ENCODE measurements at places on chromosomes 13 and 19.

DNA sequence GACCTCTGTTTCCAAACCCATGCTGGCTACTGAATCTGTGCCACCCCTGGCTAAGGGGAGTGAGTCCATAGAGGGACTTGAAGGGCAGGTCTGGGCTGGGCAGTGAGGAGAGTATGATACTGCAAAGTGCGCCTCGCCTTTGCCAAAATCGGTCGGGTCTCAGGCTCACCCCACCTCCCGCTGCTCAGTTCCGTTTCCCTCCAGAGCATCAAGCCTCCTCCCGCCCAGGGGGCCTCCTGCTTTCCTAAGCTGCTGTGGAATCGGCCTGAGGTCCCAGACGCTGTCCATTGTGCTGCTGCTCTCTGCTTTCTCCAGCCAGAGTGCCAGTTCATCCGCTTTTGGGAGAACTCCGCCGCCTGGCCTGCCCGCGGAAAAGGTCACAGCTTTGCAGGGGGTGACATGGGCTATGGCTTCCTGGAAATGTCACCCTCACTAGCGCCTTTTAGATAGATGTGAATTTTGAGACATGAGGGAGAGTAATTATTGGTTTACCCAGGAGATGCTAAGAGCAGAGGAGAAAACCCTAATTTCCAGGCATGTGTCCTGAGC is 1418.4 kb downstream of the UQCRFS1 start:
- DNase-seq: no peak

DNA sequence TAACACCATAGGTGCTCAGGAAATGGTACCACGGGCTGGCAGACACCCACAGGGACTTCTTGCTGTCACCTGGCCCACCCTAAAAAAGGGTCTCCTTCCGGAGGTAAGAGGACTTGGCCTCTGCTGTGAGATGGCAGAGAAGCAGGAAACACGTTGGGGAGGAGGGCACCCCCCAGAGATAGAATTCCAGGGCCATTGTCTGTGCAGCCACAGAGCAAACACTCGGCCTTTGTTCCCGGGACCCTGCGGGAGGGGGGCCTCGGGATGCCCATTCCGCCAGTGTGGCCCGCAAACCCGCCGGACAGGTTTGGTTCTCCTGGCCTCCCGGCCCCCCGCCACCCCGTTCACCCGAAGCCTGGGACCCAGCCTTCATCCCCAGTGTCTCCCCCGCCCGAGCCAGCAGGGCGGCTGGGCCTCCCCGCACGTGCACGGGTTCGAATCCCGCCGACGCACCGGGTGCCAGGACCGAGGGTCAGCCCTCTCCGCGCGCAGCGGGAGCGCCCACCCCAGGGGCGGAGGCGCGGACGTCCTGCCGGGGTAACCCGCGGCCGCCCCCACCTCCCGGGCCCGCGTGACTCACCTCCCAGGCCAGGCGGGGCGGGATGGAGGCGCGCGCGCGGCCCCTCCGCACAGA is 714 bp downstream of the PLPP2 start:
- no peak for DNase-seq

GRCh38 chr13:28220166-28220565 is 81.8 kb downstream of the PAN3 start:
- no peak for DNase-seq

DNA sequence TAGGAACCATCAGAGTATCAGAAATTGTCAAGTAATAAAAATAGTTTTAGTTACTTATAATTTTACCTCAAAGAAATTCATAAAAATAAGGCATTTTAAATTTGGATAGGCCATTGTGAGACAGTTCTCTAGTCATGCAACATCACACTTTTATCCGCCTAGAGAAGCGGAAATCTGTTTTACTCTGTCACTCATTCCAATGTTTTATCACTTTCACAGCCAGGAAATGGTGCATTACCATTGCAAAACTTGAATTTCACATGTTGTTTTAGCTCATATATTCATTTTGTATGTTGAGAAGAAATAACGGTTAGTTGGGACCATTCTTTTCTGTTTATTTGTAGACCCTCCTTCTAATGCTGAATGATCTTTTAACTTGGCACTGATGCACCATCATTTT is 427.2 kb downstream of the GPC6 start:
- DNase-seq: no peak

GRCh38 chr13:20995245-20995838 is 66.0 kb downstream of the LATS2 start:
- DNase-seq: no peak

- no peak for DNase-seq
Observed at GRCh38 chr19:45297674-45298073, 25.0 kb downstream of the CKM start.

GRCh38 chr13:100662468-100663211 is 12.0 kb downstream of the TMTC4 start:
- no peak for DNase-seq

GRCh38 chr13:39484506-39485313 is 118.3 kb downstream of the LHFPL6 start:
- no peak for DNase-seq

- no peak for DNase-seq
Observed at GRCh38 chr13:64054321-64054720, 2638.7 kb upstream of the PCDH20 start.

DNA sequence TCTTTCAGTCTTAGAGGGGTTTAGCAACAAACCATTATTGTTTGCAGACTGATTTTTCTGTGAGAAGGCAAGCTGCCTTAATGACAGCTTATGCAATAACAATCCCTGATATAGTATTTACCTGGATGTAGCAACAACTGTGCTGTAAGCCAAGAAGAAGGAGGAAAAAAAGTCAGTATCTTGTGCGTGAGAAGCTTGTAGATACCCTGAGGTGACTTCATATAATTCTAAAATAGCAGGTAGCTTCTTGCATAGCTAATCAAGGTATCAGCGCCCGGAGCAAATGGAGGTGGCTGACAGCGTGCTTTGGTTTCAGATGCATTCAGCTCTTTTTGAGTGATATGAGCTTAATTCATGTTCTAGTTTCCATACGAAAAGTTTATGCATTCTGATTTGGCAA is 309.8 kb downstream of the KLF5 start:
- DNase-seq: no peak

GRCh38 chr13:79404985-79405384 is 1.1 kb downstream of the RBM26 start:
- no peak for DNase-seq

- DNase-seq: no peak
Observed at GRCh38 chr19:44002212-44002565, 568 bp upstream of the ZNF230 start.

GRCh38 chr19:14056741-14057356 is 5.0 kb downstream of the PALM3 start:
- no peak for DNase-seq

DNA sequence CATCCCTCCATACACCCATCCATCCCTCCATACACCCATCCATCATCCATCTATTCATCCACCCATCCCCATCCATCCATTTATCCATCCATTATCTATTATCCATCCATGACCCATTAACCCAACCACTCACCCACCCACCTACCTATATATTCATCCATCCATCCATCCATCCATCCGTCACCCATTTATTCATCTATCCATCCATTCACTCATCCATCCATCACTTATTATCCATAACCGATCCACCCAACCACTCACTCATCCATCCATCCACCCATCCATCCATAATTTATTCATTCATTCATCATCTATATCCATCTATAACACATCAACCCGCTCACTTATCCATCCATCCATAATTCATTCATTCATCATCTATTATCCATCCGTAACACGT is 28.7 kb upstream of the PTPRS start:
- DNase-seq: no peak

GRCh38 chr19:10260141-10260584 is 8.1 kb downstream of the MRPL4 start:
- DNase-seq: no peak

DNA sequence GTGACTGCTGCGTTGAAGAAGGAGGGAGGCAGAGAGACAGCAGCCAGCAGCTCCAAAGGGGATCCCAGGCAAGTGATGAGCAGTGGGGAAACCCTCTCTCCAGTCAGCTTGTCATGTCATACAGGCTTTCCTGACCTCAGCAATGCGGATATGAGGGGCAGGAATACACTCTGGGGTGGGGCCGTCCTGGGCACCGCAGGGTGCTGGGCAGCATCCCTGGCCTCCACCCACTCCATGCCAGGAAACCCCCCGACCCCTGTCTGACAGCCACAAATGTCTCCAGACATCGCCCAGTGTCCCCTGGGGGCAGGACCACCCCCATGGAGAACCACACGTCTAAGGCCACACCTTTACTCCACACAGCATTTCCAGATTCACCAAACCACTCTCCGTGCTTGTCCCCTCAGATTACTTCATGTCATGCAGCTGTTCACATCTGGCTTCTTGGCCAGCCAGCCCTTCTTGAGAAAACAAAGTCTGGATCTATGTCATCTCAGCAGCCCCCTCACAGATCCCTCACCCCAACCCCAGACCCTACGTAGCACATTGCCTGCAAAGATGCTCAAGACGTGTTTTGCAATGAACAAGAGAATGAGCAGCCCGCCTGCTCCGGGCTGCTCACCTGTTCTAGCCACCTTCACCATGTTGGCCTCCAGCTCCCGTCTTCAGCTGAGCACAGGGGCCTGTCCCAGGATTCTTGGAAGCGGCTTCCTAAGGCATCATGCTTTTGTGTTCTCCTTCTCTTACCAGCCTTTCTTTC is 46.5 kb downstream of the RFX2 start:
- DNase-seq: no peak

DNA sequence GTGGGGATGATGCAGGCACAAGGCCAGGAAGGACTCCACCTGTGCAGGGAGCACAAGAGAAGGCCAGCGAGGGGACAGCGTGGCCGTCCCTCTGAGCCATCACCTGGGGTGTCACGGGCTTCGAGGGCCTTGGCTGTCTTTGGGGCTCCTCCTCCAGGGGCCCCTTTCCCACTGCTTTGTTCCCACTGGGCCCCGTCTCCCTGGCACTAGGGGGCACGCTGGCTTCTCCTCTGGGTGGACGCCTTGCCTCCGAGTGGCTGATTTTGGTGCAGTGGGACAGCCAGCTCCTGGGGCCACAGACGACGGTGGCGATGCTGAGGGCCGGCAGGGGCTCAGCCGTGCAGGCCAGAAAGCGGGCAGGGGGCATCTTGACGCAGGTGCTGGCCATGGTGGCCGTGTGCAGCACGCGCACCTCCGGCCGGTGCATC is 43.2 kb upstream of the GRTP1 start:
- DNase-seq: no peak

DNA sequence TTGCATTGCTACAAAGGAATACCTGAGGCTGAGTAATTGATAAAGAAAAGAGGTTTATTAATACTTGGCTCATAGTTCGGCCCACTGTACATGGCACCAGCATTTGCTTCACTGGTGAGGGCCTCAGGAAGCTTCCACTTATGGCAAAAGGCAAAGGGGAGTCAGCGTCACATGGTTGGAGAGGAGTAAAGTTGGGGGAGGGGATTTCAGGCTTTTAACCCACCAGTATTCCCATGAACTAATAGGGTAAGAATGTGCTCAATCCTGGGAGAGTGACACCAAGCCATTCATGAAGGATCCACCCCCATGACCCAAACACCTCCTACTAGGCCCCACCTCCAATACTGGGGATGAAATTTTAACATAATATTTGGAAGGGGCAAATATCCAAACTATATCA is 82.5 kb upstream of the MYCBP2 start:
- no peak for DNase-seq

DNA sequence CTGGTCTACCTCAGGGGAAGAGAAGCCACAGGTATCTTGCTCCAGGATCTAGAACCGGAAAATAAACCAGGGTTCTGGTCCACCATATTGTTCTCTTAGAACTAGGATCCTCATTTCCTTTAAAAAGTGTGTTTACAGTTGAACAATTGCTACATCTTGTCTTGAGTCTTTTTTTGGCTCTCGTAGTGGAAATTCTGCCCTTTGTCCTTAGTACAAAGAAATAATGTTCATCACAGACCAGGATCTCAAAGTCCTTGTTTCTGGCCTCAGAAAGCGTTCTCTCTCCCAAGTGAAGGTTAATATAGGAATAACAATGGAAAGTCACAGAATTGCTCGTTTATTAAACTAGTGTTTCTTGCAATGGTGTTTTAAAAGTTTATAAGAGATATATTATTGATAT is 20.8 kb downstream of the KLF2 start:
- DNase-seq: no peak

DNA sequence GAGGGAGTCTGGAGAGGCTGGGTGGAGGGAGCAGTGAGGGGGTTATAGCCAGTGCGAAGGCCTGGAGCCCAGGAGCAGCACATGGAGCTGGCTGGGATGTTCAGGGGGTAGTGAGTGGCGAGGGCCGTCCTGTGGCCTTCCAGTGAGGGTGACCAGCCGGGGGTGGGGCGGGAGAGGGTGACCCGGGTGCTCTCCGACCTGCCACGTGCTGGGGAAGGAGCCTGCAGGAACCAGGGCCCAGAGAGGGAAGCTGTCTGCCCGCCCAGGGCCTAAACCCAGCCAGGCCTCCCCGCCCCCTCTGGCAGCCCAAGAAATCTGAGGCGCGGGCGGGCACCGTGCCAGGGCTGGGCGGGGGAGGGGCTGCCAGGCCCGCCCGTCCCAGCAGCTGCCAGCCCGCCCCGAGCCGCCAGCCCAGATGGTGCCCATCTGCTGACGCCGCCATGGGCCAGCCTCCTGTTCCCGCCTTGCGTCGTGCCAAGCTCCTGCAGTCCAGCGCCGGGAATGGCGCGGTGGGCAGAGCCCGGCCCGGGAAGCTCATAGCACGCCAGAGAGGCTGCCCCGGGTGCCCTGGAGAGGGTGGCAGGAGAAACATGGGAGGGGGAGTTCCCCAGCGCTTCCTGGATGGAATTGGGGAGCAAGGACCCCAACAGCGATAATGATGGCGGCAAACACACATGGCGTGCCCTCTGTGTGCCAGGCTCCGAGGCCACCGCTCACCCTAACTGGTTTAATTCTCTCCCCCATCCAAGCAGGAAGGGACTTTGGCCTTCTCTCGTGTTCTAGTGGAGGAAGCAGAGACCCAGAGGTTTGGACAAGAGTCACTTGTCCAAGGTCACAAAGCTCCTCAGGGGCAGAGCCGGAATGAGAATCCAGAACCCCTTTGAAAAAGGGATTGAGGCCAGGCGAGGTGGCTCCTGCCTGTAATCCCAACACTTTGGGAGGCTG is 21.5 kb downstream of the NFIC start:
- no peak for DNase-seq

GRCh38 chr19:58275564-58275963 is 3.2 kb upstream of the ZNF8 start:
- no peak for DNase-seq

DNA sequence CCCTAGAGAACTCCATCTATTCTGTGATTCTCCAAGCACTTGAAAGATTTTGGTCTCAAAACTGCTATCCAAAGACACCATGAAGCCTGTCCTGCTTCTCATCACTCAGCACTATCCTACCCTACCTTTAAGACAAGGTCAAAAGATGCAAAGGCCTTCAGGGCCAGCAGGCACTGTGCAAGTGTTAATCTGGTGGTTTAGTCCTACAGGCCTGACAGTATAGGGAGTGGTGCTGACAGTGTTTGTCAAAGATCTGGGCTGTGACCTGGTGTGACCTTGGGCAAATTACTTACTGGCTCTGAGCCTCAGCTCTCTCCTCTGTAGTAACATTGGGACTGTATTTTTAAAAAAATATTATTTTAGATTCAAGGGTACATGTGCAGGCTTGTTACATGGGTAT is 28.0 kb downstream of the SIAH3 start:
- no peak for DNase-seq

- DNase-seq: no peak
Observed at GRCh38 chr19:49691243-49692146, 579 bp downstream of the CPT1C start.

GRCh38 chr13:20843166-20843565 is 59.4 kb downstream of the XPO4 start:
- no peak for DNase-seq
